ENCODE measurements at places on chromosomes 16 and 17. TPM values are rescaled to one million over a fixed set of nuclear protein-coding genes. Genes with fewer than 3 reads are reported as not detected.

CSF3 gene
- not detected for total RNA-seq

DNA sequence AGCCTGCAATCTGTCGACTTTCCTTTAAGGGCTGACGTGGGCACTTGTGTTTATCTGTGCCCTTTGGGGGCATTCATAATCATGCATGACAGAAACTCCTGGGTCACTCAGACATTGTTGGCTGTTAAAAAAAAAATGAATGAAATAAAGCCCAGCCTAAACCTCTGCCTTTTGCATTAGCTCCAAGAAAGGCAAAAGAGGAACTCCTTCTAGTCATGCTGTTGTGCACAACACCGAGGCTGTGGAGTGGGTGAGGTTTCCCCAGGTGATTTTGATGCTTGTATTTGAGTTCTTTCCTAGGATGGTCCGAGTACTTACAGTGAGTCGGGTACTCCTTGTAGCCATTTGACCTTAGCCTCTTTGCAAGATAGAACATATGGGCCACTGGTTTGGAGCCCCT is 49.6 kb upstream of the IRX6 start:
- DNase-seq, result no peak

GRCh38 chr16:57308041-57308440 is 23.6 kb upstream of the PLLP start:
- no peak for DNase-seq

NPW gene
- 0.18 TPM for total RNA-seq

GRCh38 chr16:68786685-68787418 is 49.8 kb downstream of the CDH1 start:
- DNase-seq, result peak; percentile 44

DNA sequence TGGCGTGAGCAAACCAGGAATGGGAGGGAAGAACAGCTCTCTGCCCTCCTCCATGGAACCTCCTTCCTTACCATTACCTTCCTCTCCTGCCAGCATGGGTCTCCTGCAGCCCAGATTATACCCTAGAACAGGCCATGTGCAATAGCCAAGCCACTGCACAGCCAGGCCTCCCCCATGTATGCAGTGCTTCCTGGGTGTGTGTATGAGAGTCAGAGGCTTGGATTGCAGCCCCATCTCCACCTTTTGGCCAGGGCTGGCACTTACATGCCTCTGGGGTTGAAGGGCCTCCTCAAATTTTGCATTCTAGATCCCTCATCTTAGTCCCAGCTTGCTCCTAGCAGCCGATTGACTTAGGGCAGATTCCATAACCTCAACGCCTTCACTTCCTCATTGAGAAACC is 133.7 kb downstream of the GSG1L start:
- DNase-seq, result no peak

DNA sequence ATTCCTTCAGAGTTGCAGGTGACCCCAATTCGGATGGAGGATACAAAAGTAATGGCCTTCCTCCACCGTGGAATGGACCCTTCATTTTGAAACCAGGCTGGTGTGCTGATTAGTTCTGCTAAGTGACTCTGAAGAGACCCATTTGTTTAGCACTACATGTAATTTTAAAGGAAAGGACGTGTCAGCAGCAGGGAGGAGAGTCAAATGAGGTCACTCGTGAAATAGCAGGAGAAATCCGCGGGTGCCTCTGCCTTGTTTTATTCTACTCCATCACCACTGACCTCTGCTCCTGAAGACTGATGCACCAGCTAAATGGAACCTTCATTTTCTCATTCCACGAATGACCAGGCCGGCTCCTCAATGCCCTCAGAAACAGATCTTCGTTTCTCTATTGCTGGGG is 589.2 kb downstream of the CDH11 start:
- DNase-seq, result no peak

DNA sequence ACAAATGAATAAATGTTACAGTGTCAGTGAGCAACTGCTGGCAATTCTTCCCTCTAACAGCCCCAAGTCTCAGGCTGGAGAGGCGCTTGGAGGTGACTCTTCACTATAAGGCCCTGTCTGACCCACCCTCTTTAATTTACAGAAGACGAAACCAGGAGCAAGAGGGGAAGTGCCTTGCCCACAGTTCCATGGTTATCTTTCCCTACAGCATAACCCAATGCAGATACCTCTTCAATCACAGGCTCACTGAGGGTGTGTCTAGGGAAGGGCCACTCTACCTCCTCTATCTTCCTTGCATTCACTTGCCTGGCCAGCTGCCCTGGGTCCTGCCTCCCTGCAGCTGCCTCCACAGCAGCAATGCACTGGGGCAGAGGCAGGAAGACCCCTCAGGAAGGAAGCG is 9.6 kb upstream of the N4BP1 start:
- no peak for DNase-seq

GRCh38 chr16:84680165-84680842 is 19.5 kb upstream of the USP10 start:
- DNase-seq, result no peak

GRCh38 chr16:64253096-64253495 is 868.8 kb downstream of the CDH11 start:
- DNase-seq, result no peak

- peak; percentile 51 for DNase-seq
These were observed 220.1 kb upstream of the SOX9 start for GRCh38 chr17:71900621-71901229.

DNA sequence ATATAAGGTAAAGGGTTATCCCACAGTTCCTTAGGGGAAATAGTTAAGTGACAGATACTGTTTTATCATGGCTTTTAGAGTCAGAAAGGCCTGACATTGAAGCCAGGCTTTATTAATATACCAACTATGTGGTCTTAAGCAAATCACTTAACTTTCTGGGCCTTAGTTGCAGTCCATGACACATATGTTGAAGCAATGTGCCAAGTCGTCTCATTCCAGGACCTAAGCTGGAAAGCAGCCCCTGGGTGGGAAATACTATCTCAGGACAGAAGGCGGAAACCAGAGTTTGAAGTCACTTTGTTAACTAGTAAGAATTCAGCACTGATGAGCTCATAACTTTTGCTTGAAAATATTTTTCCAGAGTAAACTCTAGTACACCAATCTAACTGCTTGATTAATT is 80.0 kb downstream of the USP32 start:
- peak; percentile 77 for DNase-seq

DNA sequence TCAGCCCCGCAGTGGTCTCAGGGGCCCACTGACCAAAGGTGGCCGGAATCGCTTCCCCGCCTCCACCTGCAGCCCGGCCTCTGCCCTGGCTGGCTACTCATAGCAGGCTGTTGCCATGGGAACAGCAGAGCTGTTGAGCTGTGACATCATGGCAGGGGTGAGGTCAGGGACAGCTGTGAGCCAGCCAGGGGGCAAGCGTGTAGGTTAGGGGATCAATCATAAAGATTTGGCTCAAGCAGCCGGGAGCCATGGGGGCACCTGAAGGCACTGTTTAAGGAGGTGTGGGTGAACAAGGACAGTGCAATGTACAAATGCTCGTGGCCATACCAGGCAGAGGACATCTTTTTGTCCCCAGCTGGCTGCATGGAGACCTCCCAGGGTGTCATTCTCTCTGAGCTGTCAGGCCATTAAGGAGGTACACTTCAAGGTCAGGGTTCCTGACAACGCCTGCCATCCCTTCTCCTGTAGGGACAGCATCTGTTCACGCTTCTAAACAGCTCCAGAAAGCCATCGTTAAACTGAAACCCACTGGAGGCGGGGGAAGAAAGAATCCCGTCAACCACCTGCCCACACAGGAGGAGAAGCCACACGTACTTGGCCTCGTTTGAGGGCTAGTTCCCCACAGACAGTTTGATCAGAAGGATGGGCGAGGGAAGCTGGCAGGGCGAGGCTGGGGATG is at the start of gene CEP295NL:
Gene CEP295NL, minus strand, starts transcription at position 101 of the 679 bp plus-strand sequence. CDS start 1,373 bp downstream, outside the sequence.
- peak; percentile 63 for DNase-seq

DNA sequence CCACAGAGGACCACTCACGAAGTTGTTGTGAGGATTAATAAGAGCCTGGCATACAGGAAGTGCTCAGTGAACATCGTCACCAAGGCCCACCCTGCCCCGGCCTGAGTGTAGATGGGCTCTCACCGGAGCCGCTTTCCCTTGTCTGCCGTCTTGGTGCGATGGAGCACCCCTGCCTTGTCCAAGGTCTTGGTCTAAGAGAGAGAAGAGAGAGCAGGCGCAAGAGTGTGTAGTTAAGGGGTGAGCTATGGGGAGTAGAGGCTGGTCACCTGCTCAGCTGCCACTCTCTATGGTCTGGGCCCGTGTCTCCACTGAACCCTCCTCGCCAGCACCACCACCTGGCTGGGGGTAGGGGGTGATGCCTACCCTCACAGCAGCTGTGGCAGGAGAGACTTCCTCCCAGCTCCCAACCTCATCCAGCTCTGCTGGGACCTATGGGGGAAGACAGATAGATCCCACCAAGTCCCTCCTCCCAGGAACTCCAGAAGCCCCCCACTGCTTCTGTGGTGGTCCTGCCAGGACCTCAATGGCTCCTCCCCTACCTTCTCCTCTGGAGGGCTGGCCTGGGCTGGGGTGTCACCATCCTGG is 28.7 kb downstream of the ARHGAP27 start:
- DNase-seq, result no peak

DNA sequence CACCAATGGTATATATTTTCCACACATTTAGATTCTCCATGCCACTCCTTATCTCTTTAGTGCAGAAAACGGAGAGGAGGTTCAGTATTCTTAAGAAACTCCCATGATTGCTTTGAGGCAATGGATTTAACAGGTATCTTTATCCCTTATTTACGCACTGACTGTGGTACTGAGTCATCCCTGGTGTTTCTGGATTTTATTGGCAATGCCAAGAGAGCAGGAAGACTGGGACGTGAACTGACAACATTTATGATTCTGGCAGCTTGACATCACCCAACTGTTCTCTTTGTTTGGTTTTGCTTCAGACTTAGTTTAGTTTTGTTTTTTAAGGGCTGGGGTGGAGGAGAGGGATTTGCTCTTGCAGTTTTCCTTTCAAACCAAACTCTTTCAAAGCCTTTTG is 131.4 kb downstream of the WWOX start:
- peak; percentile 8 for DNase-seq

DNA sequence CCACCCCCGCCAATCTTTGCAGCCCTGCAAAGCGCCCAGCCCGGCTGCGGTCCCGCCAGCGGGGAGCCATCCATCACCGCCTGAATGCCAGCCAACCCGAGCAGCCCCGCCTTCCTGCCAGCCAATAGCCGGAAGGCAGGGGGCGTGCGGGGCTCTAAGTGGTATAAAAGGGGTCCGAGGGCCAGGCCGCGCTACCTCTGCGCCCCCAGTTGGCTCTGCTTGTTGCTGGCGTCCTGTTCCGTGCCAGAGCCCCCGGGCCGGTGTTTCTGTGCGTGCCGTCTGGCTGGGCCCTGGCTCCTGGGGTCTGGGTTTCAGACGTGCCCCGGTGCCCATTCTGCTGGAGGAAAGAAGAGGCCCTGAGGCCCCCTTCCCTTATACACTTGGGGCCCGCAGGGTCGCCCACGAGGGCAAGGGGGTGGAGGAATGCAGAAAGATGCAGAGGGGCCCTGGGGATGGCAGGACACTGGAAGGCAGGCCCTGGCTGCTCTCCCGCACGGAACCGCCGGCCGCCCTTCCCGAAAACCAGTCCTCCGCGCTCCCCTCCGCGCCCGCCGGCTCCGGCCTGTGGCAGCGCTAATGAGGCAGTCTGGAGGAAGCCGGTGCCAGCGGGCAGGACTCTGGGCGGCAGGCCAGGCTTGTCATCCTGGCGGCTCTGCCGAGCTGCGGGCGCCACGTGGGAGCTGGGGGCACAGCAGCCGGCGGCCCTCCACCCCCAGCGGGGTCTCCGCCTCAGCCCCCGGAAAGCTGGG is 14.0 kb downstream of the COPZ2 start:
- DNase-seq, result peak; percentile 32

MFAP4 gene
- 5.0 TPM for total RNA-seq

- DNase-seq, result peak; percentile 80
These were observed 88.5 kb downstream of the CLEC16A start for GRCh38 chr16:11032922-11033291.

RPRML gene
- not detected for total RNA-seq

DNA sequence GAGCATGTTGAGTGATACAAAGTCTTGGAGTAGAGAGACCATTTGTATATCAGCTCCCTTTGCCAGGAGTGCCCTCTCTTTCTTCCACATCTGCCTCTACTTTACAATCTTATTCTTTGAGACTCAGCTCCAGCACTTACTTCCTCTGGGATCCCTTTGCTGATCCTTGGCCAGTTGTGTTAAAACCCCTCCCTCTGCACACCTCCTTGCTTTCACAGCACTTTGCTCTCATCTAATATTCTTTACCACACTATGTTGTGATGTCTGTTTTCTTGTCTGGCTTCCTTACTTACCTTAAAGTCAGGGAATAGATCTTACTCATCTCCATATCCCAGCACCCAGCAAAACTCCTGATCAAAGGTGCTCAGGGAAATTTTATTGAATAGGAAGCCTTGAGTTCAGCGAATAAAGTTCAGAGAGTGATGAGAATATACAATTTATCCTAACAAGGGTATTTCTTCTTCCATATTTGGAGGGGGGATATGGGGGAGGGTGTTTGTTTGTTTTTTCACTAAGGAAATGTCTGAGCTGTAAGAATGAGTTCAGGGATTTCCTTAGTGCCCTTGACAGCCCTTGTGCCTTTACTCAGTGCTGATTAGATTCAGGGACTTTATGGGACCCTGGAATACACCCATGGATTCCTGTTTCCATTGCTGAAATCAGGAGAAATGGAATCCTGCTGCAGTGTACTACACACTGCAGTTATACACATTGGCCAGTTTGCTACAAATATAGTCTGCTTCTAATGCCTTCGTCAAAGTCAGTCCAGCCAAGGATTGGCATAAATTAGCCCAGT is 32.0 kb downstream of the MRTFB start:
- no peak for DNase-seq

SPSB3 gene
- 10.6 TPM for total RNA-seq

DNA sequence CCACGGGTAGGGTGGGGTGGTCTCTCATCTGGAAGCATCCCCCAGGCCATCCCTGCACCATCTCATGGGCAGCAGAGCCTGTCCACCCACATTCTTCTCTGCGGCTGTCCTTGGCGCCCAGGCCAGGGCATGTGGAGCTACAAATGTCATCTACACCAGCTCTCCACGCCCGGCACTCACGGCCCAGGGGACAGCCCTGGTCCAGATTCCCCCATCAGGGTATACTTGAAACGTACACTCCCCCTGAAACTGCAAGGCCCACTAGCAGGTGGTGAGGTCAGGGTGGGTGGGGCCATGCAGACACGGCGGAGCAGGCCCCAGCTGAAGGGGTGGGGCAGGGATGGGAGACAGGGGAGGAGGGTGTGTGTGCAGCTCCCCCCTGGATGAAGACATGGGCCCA is 3.2 kb upstream of the SOX8 start:
- no peak for DNase-seq

GLG1 gene
- 90.0 TPM for total RNA-seq

TEKT5 gene
- not detected for total RNA-seq

GRCh38 chr17:75394332-75394918 is 11.1 kb downstream of the GRB2 start:
- no peak for DNase-seq

RAB34 gene
- 351 TPM for total RNA-seq

GRCh38 chr16:27367461-27368357 is 34.3 kb upstream of the IL21R start:
- DNase-seq, result peak; percentile 63

DNA sequence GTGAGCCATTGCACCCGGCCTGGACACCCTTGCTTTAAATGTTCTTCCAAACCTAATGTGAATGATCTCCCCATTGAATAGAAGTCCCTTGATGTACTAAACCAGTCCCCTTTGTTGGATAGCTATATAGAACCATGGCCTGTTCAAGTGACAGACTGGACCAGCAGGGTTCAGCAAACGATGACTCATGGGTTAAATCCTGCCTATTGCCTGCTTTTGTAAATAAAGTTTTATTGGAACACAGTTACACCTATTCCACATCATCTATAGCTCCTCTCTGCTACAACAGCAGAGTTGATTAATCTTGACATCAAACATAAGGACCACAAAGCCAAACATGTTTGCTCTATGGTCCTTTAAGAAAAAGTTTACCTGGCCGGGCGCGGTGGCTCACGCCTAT is 56.1 kb downstream of the CRISPLD2 start:
- no peak for DNase-seq

GRCh38 chr16:49969091-49970030 is 55.7 kb upstream of the CNEP1R1 start:
- DNase-seq, result no peak
